ENCODE measurements at places on chromosomes 3 and 15.
A peak's percentile ranks its signal among the peaks of the same experiment; 100 is the strongest.

GRCh38 chr3:159951540-159951939 is 37.1 kb upstream of the IL12A start:
- DNase-seq, result no peak

- DNase-seq, result no peak
Measured at GRCh38 chr3:169255511-169255910, 408.0 kb downstream of the MECOM start.

GRCh38 chr15:74333093-74333492 is 34.4 kb downstream of the CYP11A1 start:
- no peak for DNase-seq

GRCh38 chr15:89072277-89072869 is 15.9 kb upstream of the ABHD2 start:
- DNase-seq, result no peak

DNA sequence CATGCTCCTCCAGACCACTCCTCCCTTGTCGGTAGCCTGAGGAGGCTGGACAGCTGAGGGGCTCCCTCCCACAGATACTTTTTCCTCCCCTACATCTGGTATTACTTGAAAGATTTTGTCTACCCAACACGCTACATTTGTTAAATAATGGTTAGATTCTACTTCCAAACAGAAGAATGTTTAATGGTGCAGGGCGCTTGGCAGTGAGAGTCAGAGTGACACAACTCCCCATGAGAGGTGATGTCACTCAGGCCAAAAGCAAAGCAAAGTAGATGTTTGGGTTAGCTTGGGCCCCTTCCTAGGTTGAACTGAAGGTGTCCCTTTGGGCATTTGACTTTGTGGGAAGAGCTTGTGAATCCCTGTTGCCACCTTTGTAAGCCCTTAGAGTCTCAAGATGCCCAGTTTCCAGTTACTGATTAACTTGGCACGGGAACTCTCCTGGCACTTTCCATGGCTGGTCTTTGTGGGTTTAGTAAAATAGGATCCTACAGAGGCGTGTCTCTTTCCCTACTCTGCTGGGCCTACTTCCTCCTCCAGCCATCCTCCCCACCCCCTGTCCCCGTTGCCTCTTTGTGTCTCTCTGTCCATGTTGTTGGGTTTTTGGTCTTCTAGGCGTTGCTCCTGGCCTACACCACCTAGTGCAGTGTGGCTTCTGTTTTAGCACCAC is 5.6 kb downstream of the LIMD1 start:
- DNase-seq, result no peak

GRCh38 chr3:177195242-177195991 is 1.9 kb downstream of the TBL1XR1 start:
- no peak for DNase-seq

DNA sequence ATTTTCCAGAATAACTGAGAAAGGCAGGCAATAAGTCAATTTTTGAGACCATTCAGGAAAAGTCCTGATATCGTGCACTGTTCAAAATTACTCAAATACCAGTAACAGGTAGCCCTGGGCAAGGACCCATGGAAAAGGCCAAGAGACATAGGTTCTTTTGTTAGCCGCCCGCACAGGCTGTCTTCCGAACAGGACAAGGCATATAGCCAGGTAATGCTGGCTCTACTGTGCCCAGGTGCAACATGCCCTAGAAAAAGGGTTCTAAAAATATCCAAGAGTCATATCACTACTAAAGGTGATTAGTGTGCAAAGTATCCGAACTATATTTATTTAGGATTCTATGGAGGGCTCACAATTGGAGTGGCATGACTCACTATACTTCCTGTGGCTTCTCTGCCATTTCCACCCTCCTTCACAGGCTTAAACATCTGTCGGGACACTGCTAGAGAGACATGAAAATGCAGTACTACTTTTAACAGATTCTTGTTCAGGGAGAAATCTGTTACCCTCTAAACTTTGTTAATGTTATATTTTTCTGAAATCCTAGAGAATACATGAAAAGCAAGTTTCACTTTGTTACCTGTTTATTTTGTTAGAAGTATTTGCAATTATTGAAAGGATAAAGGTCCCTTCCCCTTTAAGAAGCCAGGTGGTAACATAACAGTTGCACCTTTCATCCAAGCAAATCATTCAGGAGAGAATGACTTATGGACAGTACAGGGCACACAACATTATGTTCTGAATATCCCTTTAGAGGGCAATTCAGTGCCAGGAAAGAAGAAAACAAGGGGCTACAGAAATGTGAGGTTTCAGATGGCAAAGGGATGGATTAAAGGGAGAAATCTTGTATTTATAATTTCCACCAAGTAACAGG is 293.3 kb upstream of the THBS1 start:
- DNase-seq, result no peak

- DNase-seq, result no peak
Measured at GRCh38 chr3:48409291-48410201, 20.3 kb downstream of the PLXNB1 start.

- no peak for DNase-seq
Measured at GRCh38 chr3:159734681-159735080, 254.0 kb upstream of the IL12A start.

DNA sequence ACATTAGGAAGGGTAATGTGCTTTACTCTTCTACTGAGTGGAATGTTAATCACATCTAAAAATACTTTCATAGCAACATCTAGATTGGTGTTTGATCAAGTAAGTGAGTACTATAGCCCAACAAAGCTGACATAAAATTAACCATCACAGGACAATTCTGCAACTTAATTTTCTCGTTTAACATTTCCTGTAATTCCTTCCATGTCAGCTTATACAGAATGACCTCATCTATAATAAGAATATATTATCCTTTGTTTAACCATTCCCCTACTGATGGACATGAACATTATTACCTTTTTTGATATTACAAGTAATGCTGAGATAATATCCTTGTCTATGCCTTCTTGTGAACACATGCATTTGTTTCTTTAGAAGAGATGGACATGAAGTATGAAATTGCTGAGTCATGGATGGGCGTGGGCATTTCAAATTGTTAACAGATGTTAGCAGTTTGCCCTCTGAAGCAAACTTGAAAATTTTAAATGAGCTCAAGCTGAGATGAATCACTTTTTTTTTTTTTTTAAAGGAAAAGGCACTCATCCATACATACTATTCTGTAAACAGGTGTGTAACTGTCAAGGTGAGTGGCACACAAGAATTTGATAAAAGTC is 85.1 kb downstream of the OXNAD1 start:
- peak; percentile 64 for DNase-seq

GRCh38 chr3:134473868-134474546 is 11.8 kb downstream of the ANAPC13 start:
- DNase-seq, result peak; percentile 57

DNA sequence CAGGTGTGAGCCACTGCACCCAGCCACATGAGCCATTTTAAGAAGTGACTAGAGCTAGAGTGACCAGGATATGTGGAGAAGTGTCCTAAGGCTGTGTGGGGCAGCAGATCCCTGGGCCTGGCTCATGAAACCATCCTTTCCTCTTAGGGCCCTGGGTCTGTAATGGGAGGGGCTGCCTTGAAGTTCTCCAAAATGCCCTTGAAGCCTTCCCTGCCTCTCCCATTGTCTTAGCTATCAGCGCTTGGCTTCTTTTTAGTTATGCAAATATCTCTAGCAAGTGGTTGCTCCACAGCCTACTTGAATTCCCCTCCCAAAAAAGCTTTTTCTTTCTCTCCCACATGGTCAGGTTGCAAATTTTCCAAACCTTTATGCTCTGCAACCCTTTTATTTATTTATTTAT is 112.4 kb upstream of the SPATA16 start:
- no peak for DNase-seq

DNA sequence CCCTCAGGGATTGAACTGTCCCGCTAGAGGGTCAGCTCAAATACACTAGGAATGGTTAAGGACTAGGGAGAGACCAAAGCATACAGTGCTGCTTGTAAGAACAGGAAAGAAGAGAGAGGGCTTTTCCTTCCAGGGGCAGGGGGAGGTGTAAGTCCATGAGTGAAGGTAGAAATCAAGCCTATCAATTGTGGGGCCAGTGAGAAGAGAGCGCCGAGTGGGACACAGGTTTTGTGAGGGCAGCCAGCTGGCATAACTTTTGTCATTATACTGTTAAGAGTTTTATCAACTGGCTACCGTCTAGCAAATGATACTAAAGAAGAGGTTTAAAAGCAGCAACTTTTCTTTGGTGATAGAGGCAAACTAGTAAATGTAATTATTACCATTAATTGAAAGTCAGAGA is 45.0 kb downstream of the LMCD1 start:
- no peak for DNase-seq

DNA sequence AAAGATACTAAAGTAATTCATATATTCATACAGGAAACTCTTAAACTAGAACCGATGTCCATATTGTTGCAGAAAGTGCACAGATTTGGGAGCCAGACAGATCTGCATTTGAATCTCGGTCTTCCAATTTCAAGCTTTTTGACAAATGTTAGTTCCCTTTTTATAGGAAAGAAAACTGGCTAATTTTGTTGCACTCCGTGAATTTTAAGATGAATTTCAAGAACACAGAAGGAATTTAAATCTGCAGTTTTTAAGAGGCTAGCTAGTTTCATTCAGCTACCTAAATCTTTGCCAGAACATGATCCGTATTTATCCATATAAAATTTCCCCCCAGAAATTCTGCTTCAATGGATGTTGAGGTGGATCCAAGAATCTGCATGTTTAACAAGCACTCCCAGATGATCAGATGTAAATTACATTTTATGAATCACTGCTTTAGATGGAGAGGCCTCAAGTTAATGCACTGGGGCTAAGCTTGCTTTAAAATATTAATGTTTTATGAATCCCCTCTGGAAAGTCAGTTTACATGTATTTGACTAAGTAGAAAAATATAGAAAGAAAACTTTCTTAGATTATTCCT is 1296.3 kb upstream of the CADM2 start:
- DNase-seq, result no peak

DNA sequence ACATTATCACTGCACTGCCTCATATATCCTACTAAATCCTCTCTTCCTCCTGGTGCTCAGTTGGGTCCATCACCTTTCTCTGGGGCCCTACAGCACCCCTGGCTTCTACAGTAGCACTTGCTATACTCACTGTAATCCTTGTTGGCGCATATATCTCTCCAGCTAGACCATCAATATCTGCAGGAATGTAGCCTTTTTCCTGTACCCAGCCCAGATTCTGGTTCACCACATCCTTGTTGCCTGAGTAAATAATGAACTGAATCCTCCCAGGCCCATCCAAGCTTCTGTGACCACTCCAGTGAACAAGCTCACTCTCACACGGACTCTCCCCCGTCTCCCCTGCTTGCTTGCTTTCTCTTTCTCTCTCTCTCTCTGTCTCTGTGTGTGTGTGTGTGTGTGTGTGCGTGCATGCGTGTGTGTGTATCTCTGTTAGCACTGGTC is 62.5 kb upstream of the LIPC start:
- peak; percentile 71 for DNase-seq

- DNase-seq, result no peak
Measured at GRCh38 chr15:56794165-56794552, 60.9 kb upstream of the ZNF280D start.

- DNase-seq, result no peak
Measured at GRCh38 chr3:10164546-10165393, at the start of gene IRAK2. IRAK2 (plus strand) TSS chr3:10164919; CDS start chr3:10164955, 36 bp downstream.

- no peak for DNase-seq
Measured at GRCh38 chr3:167830007-167830406, 94.5 kb downstream of the SERPINI1 start.

GRCh38 chr3:156627946-156628569 is 46.3 kb upstream of the TIPARP start:
- DNase-seq, result no peak

GRCh38 chr3:159828542-159828943 is 160.1 kb upstream of the IL12A start:
- DNase-seq, result no peak

GRCh38 chr3:72306800-72307341 is 521.9 kb upstream of the PROK2 start:
- DNase-seq, result no peak

DNA sequence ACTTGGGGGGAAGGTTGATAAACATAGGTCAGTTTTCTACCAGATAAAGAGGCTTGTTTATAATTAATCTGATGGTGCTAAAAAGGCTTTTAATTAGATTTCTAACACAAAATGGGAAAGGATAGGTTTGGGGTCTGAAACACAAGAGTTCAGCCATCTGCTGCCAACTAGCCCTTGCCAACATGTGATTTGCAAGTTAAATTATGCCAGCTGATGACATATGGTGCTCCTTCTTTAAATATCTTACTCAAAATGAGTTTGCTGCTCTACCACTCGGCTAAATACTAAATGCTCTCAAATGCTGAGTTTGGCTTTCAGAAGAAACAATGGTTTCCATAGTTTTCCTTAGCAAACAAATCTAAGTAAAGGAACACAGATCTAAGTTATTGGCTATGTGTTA is 557.8 kb upstream of the CCDC54 start:
- DNase-seq, result no peak
